ENCODE measurements at places on chromosomes 6 and 20. TPM values are rescaled to one million over a fixed set of nuclear protein-coding genes. Genes with fewer than 3 reads are reported as not detected.
A peak's percentile ranks its signal among the peaks of the same experiment; 100 is the strongest.

- no peak for DNase-seq
Measured at GRCh38 chr6:158654498-158654897, 4.6 kb downstream of the SYTL3 start.

DNA sequence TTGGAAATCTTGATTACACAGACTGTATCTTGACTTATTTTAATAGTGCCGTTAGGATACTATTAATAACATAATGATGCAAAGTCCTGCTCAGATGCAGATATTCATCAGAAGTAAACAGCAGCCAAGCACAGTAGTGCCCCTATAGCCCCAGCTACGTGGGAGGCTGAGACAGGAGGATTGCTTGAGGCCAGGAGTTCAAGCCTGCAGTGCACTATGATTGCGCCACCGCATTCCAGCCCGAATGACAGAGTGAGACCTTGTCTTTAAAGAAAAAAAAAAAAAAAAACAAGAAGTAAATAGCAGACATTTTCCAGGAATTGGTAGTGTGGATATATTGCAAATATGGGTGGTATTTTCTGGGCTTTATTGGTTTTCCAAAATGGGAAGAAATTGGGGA is 61.8 kb downstream of the TULP4 start:
- no peak for DNase-seq

Gene ZSCAN23
- 3.3 TPM for total RNA-seq

DNA sequence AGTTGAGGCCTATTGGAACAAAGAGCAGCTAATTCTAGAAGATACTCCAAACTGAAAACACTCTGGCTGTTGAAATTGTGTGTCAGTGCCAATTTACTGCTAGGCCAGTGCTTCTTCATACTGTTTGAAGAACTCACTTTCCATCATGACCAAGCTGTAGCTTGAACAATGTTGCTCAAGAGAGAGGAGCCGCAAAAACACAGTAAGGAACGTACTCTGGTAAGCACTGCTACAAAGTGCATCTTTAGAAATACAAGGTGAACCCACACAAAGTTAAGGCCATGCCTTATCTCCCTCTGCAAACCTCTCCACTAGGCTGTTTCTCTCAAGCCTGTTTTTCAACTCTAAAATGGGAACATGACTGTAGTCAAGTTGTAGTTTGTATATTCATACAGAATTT is 74.5 kb upstream of the TULP1 start:
- no peak for DNase-seq

Gene REM1
- total RNA-seq: not detected

Gene OR2H1
- total RNA-seq: not detected

DNA sequence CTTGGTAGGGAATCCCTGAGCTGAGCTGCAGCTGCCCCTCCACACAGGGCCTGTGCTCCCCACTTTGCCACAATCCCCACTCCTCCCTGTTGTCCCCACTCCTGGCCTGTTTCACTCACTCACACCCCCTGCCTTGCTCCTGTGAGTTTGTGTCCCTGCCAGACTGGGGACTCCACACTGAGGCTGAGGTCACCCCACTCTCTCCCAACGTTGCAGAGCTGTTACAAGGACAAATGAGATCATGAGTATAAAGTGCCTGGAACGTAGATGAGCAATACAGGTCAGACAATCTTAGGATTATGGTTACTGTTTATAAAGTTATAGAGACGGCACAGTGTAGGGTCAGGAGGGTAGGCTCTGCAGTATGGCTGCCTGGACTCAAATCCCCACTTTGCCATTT is 426.0 kb upstream of the SULF2 start:
- DNase-seq: no peak

GRCh38 chr6:3849681-3850450 is 693 bp downstream of the FAM50B start:
- no peak for DNase-seq

GRCh38 chr6:85600713-85601313 is 7.2 kb upstream of the SNX14 start:
- DNase-seq: no peak

- no peak for DNase-seq
Measured at GRCh38 chr20:63545814-63546213, 1.7 kb downstream of the SRMS start.

Gene CCM2L
- not detected for total RNA-seq

Gene ECT2L
- 0.13 TPM for total RNA-seq

Gene FAM184A
- total RNA-seq: 9.8 TPM

- DNase-seq: no peak
Measured at GRCh38 chr20:6711951-6712649, 55.4 kb upstream of the BMP2 start.

Gene HCRTR2
- total RNA-seq: not detected

Gene GABRR1
- total RNA-seq: not detected

DNA sequence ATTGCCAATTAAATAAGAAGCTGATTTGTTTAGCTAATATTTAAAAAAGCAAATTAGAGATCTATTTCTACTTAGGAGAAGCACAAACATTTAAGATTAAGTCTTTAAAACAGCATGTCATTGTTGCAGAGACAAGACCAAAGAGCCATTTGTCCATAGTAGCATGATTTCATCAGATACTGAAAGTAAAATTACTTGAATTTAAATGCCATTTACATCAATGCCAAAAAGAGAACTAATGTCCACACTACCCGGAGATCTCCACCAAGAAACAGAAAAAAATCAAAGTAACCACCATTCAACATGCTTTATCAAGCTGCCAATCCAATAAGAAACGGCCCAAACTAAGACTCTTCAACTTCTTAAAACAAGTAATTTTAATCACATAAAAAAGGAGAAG is 15.7 kb downstream of the AURKA start:
- DNase-seq: no peak

DNA sequence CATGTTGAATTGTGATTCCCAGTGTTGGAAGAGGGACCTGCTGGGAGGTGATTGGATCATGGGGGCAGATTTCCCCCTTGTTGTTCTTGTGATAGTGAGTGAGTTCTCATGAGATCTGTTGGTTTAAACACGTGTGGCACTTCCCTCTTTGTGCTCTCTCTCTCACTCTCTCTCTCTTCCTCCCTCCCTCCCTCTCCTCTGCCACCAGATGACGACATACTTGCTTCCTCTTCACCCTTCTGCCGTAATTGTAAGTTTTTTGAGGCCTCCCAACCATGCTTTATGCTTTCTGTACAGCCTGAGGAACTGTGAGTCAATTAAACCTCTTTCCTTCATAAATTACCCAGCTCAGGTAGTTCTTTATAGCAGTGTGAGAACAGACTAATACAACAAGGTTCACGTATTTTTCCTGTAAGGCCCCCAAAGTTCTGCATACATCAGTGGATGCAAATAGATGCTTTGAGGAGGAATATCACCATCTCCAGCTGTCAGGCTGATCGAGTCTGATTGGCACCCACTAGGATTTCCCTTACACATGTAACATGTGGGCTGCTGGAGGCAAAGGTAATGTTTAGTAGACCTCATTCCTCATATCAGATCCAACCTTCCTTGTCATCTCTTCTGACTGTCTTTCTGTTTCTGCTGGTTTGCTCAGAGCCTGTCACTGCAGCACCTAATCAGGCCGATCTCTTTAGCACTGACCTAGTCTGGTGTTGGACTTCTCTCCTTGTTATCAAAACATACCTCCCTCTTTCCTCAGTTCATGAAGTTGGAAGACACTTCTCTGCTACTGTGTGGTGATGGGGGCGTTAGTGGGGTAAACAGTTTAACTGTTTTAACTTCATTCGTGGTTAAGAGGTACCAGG is 54.3 kb upstream of the BACH2 start:
- no peak for DNase-seq

GRCh38 chr20:24781418-24781980 is 167.6 kb upstream of the CST7 start:
- DNase-seq: no peak

Gene CTAGE9
- total RNA-seq: not detected

DNA sequence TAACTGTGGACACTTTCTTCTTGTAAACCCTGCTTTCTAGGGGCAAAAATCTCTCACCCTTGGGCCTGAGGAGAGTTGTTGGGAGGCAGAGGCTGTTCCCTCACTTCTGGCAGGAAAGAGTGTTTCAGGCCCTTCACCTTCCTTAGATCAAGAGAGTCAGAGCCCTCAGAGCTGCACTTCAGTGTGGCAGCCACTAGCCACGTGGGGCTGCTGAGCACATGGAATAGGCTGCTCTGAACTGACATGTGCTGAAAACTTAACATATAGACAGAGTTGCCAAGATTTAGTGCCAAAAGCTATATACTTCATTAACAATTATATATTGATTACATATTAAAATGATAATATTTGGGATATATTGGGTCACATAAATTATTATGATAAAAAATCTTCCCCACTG is 4.4 kb upstream of the LMBRD1 start:
- DNase-seq: no peak

DNA sequence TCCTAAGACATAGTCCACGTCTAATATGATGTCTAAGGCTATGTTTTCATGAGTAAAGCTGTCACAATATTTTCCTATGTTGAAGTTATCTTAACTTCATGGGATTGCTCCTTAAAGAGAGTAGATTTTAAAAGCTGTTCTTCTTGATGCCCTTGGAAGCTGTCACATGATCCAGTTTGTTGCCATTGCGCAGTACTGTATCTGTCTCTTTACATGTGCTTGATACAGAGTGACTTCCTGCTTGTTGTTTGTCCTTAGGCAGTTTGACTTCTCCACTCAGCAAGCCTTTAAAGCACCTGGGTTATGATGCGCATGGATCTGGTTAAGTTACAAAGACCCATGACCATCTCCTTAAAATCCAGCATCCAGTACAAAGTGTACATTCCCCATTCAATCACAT is 85.4 kb downstream of the CDYL start:
- no peak for DNase-seq

DNA sequence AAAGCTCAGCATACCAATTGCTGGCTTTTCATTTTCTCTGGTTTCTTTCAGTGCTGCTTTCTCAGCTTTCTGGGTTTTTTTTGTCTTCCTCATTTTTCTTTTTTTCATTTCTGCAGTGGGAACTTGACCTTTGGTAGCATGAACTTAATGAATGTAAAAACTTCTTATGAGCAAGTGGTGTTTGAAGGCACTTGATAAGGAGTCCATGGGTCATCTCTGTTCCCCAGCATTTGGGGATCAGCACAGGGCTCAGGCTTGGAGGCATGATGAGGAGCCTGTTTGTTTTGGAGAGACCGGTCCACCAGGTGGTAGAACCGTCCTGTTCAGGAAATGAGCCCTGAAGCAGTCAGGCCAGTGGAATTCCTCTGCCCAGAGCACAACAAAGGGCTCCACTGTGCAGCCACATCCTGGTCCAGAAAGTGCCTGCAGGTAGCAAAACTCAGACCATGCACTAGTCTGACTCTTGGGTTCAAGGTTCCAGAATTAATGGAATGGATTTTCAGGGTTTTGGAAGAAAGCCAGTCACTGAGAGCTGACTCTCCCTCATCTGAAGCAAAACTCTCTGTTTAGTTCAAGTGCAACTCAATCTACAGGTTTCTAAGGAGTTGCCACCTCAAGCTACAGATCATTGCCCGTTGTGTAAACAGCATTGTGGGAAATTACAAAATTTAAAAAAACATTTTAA is 52.3 kb upstream of the ADGRF1 start:
- no peak for DNase-seq

Gene SLC12A5
- total RNA-seq: not detected

Gene BPIFB2
- total RNA-seq: not detected

DNA sequence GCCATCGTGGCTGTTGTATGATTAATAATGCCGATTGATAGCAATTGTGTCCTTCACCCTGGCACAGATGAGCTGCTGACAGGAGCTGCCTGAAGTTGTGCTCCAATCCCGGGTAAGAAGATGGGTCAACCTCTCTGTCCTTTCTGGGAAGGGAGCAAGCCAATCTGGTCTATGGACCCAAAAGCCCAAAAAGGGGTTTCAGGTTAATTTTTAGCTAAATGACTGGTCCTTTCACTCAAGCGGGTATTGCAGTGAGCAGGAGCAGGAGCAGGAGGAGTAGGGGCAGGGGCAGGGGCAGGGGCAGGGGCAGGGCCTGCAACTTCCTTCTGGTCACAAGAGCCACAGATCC is 164.8 kb downstream of the TAF4 start:
- no peak for DNase-seq

GRCh38 chr20:23132293-23132929 is 46.3 kb upstream of the CD93 start:
- no peak for DNase-seq

- DNase-seq: no peak
Measured at GRCh38 chr6:160356074-160356744, 8.0 kb downstream of the SLC22A3 start.

Gene CRYBG1
- 18.0 TPM for total RNA-seq

Gene FAM162B
- total RNA-seq: not detected

DNA sequence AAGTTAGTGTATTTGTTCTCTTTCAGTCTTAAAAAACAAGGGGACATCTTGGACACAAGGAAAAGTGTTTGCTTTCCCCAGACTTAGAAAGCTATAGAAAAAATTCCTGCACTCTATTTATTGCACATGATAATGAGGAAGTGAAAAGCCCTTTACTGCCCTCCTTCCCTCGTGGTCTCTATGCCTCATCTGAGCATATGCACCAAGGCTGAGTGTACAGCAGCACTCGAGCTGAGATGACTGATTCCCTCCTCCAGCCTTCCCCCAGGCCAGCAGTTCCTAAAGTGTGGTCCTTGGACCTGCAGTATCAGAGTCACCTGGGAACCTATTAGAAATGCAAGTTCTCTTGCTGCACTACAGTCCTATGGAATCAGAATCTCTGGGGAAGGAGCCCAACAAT is 14.3 kb upstream of the LAMP5 start:
- DNase-seq: no peak

- no peak for DNase-seq
Measured at GRCh38 chr6:67184405-67184804, 1450.7 kb upstream of the ADGRB3 start.

GRCh38 chr6:136113736-136114173 is 136.4 kb downstream of the MTFR2 start:
- peak; percentile 9 for DNase-seq

DNA sequence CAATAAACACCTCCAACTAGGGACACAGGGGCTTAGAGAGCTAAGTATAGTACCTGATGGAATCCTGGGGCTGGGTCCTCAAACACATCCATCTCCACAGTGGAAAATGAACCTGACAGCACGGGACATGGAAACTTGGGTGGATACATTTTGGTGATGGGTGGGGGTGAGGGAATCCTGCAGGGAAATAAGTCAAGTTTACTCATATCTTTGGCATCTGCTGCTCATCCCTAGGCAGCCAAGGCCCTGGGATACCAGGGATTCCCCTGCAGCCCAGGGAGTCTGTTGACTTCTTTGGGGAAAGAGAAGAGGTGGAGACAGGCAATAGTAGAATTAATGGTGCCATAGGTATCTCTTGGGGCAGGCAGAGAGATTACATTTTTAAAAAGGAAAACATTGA is 6.6 kb downstream of the APOBEC2 start:
- DNase-seq: no peak

Gene GRIK2
- 0.10 TPM for total RNA-seq

GRCh38 chr6:158770533-158771330 is 48.4 kb downstream of the EZR start:
- DNase-seq: no peak

Gene NT5E
- total RNA-seq: 1.5 TPM

Gene ANGPT4
- total RNA-seq: not detected

Gene BANF2
- total RNA-seq: not detected

DNA sequence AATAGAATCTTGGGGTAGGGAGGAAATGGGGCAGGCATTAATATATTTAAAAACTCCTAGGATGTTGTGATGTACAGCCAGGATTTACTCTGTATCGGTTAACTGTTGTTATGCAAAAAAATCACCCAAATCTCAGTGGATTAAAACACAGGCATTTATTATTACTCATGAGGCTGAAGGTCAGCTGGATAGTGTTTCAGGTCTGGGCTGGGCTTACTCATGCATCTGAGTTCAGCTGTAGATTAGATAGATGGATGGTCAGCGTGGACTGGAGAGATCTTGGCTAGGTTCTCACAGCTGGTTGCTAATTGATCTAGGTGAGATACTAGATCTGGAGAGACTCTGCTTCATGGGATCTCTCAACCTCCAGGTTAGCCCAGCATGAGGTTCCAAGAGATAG is 131.4 kb downstream of the BTBD3 start:
- no peak for DNase-seq
